ENCODE measurements at places on chromosomes 5 and 9.

DNA sequence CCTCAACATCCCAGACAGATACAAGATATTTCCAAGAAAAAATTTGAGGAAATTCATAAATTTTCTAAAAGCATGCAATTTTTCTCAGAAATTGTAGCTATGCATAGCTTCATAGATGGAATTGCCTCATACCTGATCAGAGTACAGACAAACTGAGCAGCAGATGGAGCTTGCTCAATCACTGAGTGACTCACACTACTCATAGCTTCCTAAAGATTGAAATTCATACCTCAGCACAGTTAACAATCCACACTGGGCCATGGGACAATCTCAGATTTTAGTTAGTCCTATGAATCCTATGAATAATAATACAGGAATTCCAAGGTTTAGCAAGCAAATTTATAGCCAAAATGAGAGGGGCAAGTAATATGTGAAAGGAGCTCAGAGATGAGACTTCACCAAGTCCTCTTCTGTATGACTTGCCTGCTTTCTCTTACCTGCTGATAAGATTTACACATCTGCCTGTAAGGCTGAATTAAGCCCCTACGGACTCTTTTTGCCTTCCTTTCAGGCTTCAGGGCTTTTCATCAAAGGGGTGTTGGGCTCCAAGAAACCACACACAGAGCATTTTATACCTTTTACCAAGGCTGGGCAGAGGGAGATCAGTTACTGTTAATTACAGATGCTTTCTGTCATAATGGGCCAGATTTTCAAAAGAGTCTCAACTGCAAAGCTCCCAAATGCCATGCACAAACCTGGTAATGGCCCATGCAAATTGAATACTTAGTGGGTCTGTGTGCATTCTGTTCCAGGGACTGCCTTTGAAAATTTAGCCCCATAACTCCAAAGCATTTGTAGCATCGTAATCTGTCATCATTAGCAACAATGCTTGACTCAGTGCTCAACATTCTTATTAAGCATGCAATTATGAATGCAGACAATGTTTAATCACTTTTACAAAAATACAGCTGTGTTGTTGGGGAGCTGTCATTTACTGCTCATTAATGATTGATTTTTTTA is 439.3 kb downstream of the DTWD2 start:
- DNase-seq = peak; percentile 97

- DNase-seq = no peak
Observed at GRCh38 chr5:69167929-69168328, 979 bp downstream of the CCNB1 start.

DNA sequence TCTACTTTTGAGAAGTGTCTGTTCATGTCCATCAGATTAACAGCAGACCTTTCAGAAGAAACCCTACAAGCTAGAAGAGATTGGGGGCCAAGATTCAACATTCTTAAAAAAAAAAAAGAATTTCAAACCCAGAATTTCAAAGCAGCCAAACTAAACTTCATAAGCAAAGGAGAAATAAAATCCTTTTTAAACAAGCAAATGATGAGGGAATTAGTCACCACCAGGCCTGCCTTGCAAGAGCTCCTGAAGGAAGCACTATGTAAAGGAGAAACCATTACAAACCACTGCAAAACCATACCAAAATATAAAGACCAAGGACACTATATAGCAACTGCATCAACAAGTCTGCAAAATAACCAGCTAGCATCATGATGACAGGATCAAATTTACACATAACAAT is 124.6 kb upstream of the PDE4D start:
- no peak for DNase-seq

DNA sequence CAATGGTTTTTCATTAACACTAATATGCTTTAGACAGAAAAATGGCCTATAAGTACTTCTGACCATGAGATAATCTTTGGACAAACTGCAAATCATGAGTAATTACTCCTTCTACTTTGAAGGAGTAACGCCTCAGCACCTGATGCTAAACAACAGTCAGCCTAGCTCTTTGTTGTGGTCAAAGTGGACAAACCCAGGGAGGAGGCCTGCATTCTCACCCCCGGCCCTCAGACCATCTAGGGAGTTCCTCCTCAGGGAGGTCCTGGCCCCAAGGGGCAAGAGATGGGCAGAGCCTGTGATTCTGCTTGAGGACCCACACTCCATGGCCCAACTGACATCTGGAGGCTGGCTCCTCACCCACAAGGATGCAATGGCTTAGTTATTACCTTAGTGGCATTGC is 48.2 kb upstream of the ANGPTL2 start:
- no peak for DNase-seq

GRCh38 chr9:110933350-110934001 is 104.8 kb downstream of the LPAR1 start:
- DNase-seq = no peak

DNA sequence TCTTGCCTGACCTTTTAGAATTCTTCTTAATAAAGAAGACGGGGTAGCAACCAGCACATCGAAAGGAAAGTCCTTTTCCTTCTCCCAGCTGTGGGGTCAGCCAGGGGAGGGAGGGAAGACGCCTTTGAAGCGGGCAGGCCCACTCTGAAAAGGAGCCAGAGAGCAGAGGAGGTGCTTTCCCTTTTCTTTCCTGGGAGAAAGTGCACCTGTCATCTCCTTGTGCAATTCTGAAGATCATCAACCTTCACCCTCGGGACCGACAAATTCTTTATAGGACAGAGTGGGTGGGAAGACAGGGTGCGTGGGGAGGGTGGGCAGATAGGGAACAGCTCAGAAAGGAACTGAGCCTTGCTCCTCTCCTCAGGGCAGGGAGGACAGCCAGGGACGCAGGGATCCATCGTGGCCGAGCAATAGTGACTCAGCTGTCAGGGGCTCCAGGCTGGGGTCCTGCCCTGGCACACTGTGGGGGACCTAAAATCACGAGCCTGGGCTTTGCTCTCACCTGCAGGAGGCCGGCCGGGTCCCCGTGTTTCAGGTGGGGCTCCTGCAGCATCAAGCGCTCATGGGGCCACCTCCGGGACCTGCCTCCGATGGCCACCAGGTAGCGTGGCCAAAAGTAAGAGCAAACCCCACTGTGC is 141.0 kb downstream of the OLFM1 start:
- DNase-seq = no peak

DNA sequence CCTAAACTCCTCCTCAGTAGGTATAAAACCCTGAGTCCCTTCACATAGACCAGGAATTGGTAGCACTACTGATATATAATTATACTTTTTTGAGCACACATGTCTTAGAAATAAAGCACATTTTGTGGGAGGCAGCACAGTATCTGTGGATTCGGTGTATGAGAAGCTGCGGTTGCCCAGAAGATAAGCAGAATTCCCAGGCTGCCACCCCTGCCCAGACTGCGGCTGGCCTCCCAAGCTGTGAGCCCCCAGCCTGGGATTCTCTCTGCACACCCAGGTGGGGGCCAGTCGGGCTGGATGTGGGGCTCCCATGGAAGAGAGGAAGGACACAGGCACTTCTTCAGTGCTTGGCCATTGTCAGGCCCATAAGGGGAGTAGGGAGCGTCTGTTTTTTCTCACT is 25.6 kb upstream of the ANGPTL2 start:
- no peak for DNase-seq

GRCh38 chr5:126384985-126385384 is 38.2 kb upstream of the GRAMD2B start:
- peak; percentile 73 for DNase-seq

DNA sequence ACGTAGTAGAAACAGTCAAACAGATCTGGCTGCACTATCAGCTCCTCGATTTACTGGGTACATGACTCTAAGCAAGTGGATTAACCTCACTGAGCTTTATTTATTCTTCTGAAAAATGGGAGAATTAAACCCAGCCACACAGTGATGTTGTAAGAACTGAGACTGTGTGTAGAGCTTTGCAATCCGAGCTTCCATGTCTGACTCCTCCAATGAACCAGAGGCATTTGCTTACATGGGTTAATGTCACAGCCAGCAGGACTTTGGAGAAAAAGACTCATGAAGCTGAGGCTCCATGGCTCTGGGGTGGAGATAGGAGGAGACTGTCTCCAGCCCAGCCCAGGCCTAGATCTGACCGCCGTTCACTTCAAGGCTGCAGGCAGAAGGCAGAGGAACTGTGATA is 201.3 kb downstream of the CDK5RAP2 start:
- DNase-seq = no peak

DNA sequence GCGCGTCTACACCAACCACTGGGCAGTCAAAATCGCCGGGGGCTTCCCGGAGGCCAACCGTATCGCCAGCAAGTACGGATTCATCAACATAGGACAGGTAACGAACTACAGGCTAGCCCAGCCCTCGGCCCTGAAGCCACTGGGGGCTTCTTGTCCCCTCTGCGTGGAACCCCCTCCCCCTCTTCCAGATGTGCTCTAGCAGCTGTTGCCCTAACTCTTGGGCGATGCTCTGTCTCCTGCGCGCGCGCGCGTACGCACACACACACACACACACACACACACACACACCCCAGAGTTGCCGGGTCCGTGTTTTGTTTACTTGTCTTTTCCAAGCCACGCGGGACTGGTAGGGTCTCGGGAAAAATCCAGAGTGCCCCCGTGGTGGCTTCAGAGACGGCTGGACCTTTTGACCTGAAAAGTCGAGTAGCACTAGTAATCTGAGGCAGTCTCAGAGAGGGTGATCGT is 836 bp downstream of the PCSK5 start:
- peak; percentile 9 for DNase-seq

- no peak for DNase-seq
Observed at GRCh38 chr9:92247981-92248380, 45.5 kb downstream of the IARS1 start.

- DNase-seq = no peak
Observed at GRCh38 chr9:7115606-7116005, 357.8 kb downstream of the KDM4C start.

- DNase-seq = no peak
Observed at GRCh38 chr9:109387206-109387605, 66.3 kb upstream of the EPB41L4B start.

DNA sequence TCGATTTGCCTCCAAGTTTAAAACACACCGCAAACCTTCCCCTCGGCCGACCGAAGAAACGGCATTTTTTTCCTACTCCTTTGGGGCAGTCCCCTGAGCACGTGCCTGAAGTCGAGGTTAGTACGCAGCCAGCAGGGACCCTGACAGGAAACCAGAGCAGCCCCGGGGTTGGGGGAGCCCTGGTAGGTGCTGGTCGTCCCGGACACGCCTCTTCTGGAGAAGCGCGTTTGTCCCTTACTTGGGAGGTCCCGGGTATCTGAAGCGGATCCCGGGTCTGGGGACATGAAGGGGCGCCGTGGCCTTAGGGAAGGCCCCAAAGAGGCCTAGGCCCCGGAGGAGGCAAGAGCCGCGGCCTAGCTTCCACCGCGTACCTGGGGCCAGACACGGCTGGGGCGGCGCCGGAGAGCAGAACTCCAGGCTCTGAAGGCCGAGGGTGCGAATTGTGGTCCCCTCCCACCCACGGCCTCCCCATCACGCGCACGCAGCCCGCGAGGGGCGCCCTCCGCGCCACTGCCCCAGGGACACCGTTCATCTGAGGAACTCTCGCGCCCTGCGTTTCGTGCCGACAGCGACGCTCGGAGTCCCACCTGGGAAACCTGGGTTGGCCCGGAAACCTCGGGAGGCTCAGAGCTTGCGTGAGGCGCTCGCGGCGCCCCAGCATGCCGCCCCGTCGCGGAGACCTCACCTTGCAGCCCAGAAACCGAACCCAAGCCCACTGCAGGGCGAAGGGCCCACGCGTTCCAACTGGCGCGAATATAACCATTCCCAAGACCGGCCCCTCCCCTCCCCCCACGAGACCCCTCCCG is 10.4 kb downstream of the OTP start:
- DNase-seq = no peak

DNA sequence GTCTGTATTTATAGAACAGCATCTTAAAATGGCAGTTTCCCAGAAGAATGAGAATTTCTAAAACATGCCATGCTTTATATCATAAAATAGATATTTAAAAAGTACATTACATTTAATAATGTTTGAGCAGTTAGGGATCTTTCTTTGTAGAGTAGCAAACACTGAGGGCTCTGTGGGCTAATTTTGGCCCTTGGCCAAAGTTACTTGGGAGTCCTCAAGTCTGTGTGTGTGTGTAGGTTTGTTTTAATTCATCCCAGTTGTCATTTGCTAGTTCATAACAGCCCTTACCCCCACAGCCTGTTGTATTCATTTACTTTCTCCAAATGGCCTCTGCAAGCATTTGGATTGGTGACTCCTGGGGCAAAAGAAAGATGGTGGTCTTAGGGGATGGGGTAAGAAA is 576.4 kb upstream of the SGCD start:
- DNase-seq = no peak

DNA sequence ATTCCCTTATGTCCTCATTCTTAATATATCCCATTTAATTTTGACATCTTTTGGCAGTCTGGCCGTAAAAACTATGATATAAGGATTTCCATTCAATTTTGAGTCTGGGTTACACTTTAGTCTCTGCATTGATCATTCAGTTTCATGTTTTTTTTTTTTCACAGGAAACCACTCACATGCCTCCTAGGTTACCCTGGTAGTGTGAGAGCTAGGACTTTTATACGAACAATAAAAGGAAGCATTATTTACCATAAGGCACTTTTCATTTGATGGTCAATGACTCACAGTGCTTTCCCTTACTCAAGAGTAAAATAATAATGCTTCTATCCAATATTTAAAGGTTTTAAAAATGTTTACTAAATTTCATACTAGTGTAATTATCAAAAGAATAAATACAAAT is 16.4 kb upstream of the DMAC1 start:
- no peak for DNase-seq

DNA sequence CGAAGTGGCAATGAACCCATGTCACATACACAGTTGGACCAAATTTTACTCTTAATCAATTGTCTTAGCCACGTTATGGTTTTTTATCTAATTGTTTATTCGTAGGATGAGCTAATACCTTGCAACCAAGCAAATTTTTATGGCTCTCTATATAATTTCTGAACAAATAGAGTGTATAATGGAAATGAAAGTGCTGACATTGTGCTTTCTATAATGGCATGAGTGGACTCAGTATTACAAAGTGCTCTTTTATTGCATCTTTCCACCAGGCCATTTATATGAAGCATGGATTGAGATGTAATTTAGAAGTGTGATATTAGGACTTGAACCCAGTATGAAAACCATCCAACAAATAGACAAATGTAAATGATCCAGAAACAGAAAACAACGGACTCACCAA is 1096.0 kb downstream of the DTWD2 start:
- DNase-seq = no peak
